CD8-positive, alpha-beta memory T cell (primary cell): ENCODE measurements at places on chromosomes 1 and 21. TPM values are rescaled to one million over a fixed set of nuclear protein-coding genes. Genes with fewer than 3 reads are reported as not detected.
A peak's percentile ranks its signal among the peaks of the same experiment; 100 is the strongest.

Gene OBSCN
- polyA plus RNA-seq, result 3.0 TPM

Gene HMGCS2
- polyA plus RNA-seq, result not detected

- no peaks in the 10 kb centered on the region for H3K27me3 ChIP-seq
- no peak for DNase-seq
- no peak overlapping the region for H3K27ac ChIP-seq
- H3K36me3 ChIP-seq, result no peaks in the 10 kb centered on the region
These were observed 17.4 kb downstream of the DYNLT5 start for GRCh38 chr1:66769512-66770229.

- DNase-seq, result no peak
- no peaks in the 10 kb centered on the region for H3K4me1 ChIP-seq
- no peak overlapping the region for H3K4me3 ChIP-seq
- no peaks in the 10 kb centered on the region for H3K27me3 ChIP-seq
- no peaks in the 10 kb centered on the region for H3K36me3 ChIP-seq
- H3K27ac ChIP-seq, result no peak overlapping the region
These were observed 5.8 kb downstream of the KIAA1614 start for GRCh38 chr1:180918519-180918918.

DNA sequence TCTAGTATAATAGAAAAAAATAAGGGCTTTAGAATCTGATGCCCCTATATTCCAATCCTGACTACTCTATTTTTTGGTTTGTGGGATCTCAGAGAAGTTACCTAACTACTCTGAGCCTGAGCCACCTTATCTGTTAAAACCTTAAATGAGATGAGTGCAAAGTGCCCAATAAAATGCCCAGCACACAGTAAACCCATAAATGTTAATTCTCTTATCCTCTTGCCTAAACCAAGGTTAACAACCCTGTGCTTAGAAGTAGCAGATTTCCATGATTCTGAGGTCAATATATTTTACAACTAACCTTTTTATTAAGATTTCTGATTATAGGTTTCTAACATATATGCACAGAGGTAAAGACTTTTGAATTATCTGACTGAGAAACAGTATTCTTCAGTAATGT lies 35.8 kb downstream of the DOCK7 start:
- H3K4me3 ChIP-seq, result no peak overlapping the region
- no peaks in the 10 kb centered on the region for H3K4me1 ChIP-seq
- H3K36me3 ChIP-seq, result no peaks in the 10 kb centered on the region
- no peak overlapping the region for H3K27ac ChIP-seq

- DNase-seq, result no peak
- no peaks in the 10 kb centered on the region for H3K27me3 ChIP-seq
- no peak overlapping the region for H3K4me3 ChIP-seq
- no peaks in the 10 kb centered on the region for H3K36me3 ChIP-seq
- peaks cover 20% of the 10 kb centered on the region for H3K4me1 ChIP-seq
These were observed 16.4 kb downstream of the FAM20B start for GRCh38 chr1:179042087-179042486.

DNA sequence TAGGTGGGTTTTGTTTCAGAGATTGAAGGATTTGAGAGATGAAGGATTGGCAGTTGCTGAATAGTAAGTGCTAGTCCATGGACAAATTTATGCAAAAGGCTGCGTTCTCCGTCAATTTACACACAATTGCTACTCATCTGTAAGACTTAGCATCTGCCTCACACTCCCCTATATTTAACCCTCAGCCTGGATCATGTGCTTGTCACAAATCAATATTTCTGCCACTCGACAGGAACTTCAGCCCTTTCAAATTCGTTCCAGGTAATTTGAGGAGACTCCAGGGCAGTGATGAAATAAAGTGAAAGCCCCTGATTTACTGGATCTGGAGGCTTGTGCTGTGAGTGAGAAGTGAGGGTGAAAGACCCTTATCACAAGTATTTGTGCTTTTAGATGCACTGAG lies 105.6 kb upstream of the UBE2U start:
- H3K36me3 ChIP-seq, result no peaks in the 10 kb centered on the region
- no peaks in the 10 kb centered on the region for H3K27me3 ChIP-seq
- no peak overlapping the region for H3K27ac ChIP-seq
- DNase-seq, result no peak
- no peak overlapping the region for H3K4me3 ChIP-seq

Gene HSD3B2
- polyA plus RNA-seq, result not detected

Gene ATAD3A
- 16.0 TPM for polyA plus RNA-seq

DNA sequence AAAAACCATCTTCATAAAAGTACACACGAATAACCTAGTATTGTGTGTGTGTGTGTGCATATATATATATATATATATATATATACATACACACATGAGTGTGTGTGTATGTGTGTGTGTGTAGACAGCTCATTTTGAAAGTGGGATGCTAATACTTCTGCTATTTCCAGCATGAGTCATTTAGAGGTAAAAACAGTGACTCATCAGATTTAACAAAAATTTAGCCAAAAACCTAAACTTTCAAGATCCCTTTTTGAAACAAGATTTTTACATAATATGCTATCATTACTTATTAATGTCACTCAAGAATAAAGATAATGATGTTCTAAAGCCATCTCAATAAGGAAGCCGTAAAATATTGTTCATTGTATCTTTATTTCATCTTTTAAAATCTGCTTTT lies 35.6 kb upstream of the ADGRL4 start:
- H3K27me3 ChIP-seq, result no peaks in the 10 kb centered on the region
- H3K36me3 ChIP-seq, result no peaks in the 10 kb centered on the region
- no peak overlapping the region for H3K27ac ChIP-seq
- no peak for DNase-seq

GRCh38 chr1:65198096-65198495 lies 50.1 kb downstream of the AK4 start:
- no peak for DNase-seq
- no peak overlapping the region for H3K4me3 ChIP-seq
- no peaks in the 10 kb centered on the region for H3K27me3 ChIP-seq

Gene LORICRIN
- not detected for polyA plus RNA-seq

Gene OR2T11
- polyA plus RNA-seq, result not detected

Gene MYBPHL
- not detected for polyA plus RNA-seq

DNA sequence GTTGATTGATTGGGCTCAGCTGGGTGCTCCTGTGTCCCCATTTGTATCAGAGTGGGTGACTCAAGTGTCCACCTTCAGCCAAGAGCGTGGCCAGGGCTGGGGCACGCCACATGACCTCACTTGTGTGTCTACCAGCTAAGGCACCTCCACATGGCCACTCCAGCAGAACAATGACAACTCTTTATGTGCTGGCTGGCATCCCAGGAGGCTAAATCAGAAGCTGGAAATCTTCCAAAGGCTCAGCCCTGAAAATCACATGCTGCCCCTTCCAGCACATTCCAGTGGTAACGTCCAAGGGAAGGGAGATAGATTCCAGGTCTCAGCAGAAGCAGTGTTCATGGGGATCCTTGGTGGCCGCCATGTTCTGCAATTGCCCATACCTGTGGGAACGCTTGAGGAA lies 585.5 kb downstream of the AJAP1 start:
- H3K27ac ChIP-seq, result no peak overlapping the region
- H3K4me3 ChIP-seq, result no peak overlapping the region
- H3K4me1 ChIP-seq, result no peaks in the 10 kb centered on the region
- no peaks in the 10 kb centered on the region for H3K36me3 ChIP-seq

GRCh38 chr1:233372218-233373120 lies 44.9 kb downstream of the MAP3K21 start:
- no peaks in the 10 kb centered on the region for H3K36me3 ChIP-seq
- no peak overlapping the region for H3K27ac ChIP-seq
- no peaks in the 10 kb centered on the region for H3K4me1 ChIP-seq
- no peak for DNase-seq
- H3K4me3 ChIP-seq, result no peak overlapping the region
- no peaks in the 10 kb centered on the region for H3K27me3 ChIP-seq

Gene EBNA1BP2
- polyA plus RNA-seq, result 53.9 TPM

DNA sequence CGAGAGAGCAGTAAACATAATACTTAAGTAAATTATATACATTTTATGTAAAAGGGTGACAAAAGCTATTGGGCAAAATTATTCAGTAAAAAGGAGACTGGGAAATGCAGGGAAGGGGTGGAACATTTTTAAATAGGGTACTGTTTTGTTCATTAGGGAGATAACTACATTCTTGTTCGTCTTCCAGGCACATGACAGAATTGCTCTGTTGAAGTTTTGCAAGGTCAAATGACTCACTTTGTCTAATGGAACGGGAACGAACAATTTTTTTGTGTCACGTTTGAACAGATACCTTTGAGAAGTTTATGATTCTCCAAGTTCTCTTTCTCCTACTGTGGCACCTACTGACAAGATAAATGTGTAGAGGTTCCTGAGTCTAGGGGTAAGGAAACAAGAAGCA lies 382.3 kb upstream of the ZRANB2 start:
- H3K4me3 ChIP-seq, result no peak overlapping the region
- no peak overlapping the region for H3K27ac ChIP-seq
- DNase-seq, result no peak
- no peaks in the 10 kb centered on the region for H3K4me1 ChIP-seq
- H3K36me3 ChIP-seq, result no peaks in the 10 kb centered on the region

Gene RPTN
- polyA plus RNA-seq, result not detected

Gene ANGPTL3
- not detected for polyA plus RNA-seq

DNA sequence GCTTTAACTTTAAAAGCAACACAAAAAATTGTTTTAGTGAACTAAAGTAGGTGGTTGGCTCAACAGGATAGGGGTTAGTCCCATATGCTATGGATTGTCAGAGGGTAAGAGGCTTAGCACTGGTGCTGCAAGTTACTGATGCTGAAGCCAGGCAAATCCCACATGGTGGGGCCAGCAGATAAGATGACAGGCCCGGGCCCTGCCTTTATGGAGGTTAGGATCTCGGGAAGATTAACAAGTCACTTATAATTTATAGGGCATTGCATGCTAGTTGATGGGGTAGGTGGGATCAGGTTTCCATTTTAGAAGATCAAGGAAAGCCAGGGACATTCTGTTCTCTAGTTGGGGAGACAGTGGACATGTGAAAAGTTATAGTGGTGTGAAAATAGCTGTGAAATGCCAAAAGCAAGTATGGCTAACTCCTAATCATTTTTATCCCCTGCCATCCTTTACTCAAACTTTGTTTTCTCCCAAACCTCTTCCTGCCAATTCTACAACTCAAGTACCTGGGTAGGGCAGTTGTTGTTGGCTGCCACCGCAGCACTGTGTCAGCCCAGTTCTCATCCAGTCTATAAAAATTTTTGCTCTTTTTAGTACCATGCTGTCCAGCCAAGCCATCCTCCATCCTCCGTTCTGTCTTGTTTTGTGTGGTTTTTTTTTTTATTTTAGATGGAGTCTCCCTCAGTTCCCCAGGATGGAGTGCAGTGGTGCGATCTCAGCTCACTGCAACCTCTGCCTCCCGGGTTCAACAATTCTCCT lies 10.3 kb downstream of the CHAF1B start:
- H3K27me3 ChIP-seq, result no peaks in the 10 kb centered on the region
- DNase-seq, result no peak
- H3K4me3 ChIP-seq, result no peak overlapping the region
- no peaks in the 10 kb centered on the region for H3K36me3 ChIP-seq

- H3K27ac ChIP-seq, result peak overlapping the region; percentile 72
- H3K27me3 ChIP-seq, result no peaks in the 10 kb centered on the region
- no peaks in the 10 kb centered on the region for H3K36me3 ChIP-seq
- H3K4me3 ChIP-seq, result peak overlapping the region; percentile 38
These were observed 59.1 kb downstream of the ITPKB start for GRCh38 chr1:226679853-226680516.

Gene WNT3A
- not detected for polyA plus RNA-seq
